ENCODE measurements at places on chromosomes 2 and 18. TPM values are rescaled to one million over a fixed set of nuclear protein-coding genes. Genes with fewer than 3 reads are reported as not detected.

LYG2 gene
- total RNA-seq: not detected

SERPINB3 gene
- 0.11 TPM for total RNA-seq

GKN2 gene
- total RNA-seq: 3.7 TPM

MFSD2B gene
- total RNA-seq: 0.15 TPM

ITGB6 gene
- 0.89 TPM for total RNA-seq

KDSR gene
- 45.1 TPM for total RNA-seq

All from A549 treated with DMSO at 1 μM for 4 hours (cell line).